Foreskin keratinocyte (primary cell): ENCODE measurements at places on chromosomes 4 and X. TPM values are rescaled to one million over a fixed set of nuclear protein-coding genes. Genes with fewer than 3 reads are reported as not detected.

Gene NSUN7
- 0.33 and 0.41 TPM in 2 replicates for polyA plus RNA-seq

Gene RAI2
- not detected in 2 replicates for polyA plus RNA-seq

GRCh38 chr4:3201718-3202702 is 46.9 kb upstream of the MSANTD1 start:
- DNase-seq = no peak

DNA sequence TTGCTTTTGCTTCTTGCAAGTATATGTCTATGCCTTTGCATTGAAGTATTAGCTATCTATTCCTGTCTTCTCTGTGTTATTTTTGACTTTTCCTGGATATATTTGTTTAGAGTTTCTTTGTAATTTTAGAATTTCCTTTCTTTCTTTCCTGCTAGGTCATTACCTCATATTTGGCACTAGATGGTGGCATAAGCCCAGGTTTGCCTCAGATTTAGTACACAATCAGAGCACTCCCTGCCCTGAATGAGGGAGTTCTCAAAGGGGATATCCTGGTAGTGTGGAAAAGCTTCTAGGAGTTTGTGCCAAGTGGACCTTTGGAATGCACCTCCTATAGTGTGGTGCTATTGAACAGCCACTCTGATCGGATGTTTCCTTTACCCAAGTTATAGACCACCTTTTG is 181.6 kb downstream of the UGT8 start:
- DNase-seq = no peak

- peak; percentile 66 for DNase-seq
Measured at GRCh38 chr4:105551965-105552746, at the start of gene ARHGEF38. ARHGEF38 (plus strand) TSS chr4:105552620; CDS start chr4:105552766, 146 bp downstream.

DNA sequence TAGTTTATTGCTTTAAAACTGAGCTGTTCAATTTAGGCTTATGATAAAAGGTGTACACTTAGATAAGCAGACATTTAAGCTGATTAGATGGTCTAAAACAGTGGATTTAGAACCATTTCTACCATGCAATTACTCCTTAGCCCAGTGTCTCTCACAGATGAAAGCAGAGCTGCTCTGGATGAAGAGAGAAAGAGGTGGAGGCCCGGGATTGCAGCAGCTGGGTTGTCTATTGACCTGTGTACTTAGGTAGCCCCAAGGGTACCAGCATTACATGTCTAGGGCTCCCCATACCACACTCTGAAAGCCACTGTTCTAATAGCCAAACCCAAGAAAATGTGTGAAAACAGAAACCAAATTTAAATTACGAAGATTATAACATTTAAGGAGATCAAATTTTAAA is 86.0 kb upstream of the GIMD1 start:
- DNase-seq = no peak

Gene DACH2
- not detected in 2 replicates for polyA plus RNA-seq

Gene PCDH10
- under 0.01 TPM in 1 of 2 replicates, not detected in the other for polyA plus RNA-seq
